ENCODE measurements at places on chromosomes 1 and 21.

DNA sequence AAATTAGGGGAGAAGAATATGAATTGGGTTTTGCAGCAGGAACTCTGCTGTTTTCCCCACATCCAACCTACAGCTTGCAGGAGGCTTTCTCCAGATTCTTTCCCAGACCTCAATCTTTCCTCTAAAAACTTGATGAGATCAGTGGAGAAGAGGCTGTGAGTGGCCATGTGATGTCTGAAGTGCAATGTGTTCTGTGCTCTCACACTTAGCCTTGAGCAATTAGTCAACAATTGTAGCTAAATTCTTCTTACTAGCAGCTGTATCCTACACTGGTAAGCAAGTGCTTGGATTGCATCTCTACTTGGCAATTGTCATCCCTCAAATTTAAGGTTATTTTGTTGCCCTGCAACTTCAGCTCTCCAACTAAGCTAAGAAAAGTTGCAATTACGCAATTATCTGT is 807.3 kb upstream of the RGS18 start:
- no peak for DNase-seq

GRCh38 chr1:204819495-204819894 is 51.2 kb upstream of the NFASC start:
- DNase-seq = no peak

- DNase-seq = peak; percentile 64
Observed at GRCh38 chr21:42195378-42196031, 23.4 kb upstream of the ABCG1 start.

DNA sequence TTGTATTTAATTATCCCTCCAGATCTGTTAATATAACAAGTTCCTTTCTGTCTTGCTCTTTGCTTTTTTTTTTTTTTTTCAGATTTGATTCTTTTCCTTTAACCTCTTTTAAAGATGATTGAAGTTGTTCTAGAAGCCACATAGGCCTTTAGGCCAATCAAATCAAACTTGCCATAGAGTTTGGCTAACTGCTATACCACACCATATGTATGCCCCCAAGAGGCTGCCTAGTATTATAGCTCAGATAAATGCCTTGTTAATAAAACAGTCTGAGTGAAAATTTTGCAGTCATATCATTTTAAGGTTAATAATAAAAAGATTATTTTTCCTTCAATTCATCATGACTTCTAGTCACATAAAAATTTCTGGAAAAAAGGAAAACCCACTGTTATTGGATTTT is 696.0 kb upstream of the CHRM3 start:
- DNase-seq = no peak

- DNase-seq = no peak
Observed at GRCh38 chr1:205355075-205355453, 1.7 kb downstream of the KLHDC8A start.

GRCh38 chr1:21706151-21706835 is 37.1 kb upstream of the RAP1GAP start:
- DNase-seq = peak; percentile 53

GRCh38 chr1:160807247-160807646 is 11.3 kb downstream of the LY9 start:
- no peak for DNase-seq

- DNase-seq = no peak
Observed at GRCh38 chr1:201791779-201792173, 37.2 kb upstream of the IPO9 start.
